Fibroblast of skin of right quadriceps (primary cell): ENCODE measurements at places on chromosomes 1 and 21.

GRCh38 chr1:47785561-47786271 is 211.5 kb downstream of the TRABD2B start:
- DNase-seq = no peak

DNA sequence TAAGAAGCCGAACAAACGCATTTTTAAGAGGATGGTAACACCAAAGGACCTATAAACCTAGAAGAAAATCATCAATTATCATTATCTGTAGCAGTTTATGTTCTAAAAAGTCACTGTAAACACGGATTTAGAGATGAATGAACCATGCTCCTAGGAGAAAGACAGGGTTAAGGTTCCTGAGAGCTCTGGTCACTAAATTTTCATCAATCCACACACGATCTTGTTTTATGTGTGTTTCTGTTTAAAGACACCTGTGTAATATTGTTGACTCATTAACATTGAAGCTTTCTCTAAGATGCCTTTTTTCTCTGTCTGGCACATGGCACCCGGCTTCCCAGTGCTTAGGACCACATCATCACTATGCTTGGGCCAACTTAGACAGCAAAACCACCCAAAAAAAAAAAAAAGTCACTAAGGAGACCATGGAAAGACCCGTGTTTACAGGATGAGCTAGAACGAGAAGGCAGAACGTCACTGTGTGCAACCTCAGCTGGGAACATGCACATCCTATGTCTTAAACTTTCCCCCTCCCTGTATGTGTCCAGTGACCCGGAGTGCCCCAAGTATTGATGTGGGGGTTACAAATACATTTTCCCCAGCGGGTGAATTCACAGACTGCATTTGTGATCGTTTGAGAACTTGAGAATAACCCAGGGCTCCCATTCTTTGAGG is 55.8 kb upstream of the PDE9A start:
- DNase-seq = no peak

GRCh38 chr1:107599220-107599619 is 365.8 kb downstream of the VAV3 start:
- no peak for DNase-seq

DNA sequence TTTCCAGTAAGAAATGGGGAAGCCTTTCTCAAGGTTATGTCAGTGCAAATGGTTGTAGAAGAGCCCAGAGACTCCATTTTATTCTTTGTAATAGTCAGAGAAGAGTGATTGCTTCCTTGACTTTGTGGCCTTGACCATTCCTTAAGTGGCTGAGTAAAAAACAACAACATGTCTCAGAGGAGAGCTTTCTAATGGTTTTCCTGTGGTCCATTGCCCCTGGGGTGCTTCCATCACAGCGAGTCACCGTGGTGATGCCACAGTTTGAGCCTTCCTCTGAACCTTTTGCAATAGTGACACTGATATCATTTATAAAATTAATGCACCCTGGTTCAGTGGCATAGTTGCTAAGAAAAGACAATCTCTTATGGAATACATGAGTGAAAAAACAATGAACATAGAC is 38.6 kb downstream of the PAPPA2 start:
- no peak for DNase-seq

GRCh38 chr1:162374406-162374805 is 2.2 kb downstream of the SPATA46 start:
- no peak for DNase-seq

GRCh38 chr1:43547538-43548072 is 16.9 kb downstream of the PTPRF start:
- DNase-seq = no peak

GRCh38 chr1:15944308-15945010 is 31.4 kb downstream of the ZBTB17 start:
- DNase-seq = no peak

DNA sequence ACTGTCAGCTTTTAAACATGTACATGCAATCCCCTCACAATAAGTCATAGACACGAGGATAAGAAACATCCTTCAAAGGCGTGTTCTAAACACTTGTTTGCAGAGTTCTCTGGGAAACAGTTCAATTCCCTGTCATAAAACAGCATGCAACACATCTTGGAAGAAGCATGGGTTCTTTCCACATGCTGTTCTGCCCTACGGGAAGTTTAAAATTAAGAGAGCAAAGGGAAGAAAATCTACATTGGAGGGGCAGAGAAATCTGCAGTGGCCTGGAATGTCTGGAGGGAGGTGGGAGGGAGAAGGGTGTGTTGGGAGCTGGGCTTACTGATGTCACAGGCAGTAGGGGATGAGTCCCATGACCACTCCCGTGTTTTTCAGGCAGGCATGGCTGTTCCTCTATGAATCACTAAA is 98.3 kb upstream of the SLC2A1 start:
- peak; percentile 25 for DNase-seq

DNA sequence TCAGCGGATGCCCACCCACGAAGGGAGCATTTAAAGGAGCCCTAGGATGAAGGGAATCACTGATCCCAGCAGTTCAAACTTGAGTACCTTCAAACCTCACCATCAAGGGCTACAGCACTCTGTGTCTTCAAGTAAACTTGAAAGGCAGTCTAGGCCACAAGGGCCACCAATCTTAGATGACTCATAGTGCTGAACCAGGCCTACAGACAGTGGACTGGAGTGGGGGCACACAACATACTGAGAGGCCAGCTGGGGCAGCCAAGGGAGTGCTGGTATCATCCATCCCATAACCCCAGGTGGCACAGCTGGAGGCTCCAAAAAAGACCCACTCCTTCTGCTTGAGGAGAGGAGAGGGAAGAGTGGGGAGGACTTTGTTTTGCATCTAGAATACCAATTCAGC is 345.4 kb downstream of the DUSP10 start:
- DNase-seq = no peak

DNA sequence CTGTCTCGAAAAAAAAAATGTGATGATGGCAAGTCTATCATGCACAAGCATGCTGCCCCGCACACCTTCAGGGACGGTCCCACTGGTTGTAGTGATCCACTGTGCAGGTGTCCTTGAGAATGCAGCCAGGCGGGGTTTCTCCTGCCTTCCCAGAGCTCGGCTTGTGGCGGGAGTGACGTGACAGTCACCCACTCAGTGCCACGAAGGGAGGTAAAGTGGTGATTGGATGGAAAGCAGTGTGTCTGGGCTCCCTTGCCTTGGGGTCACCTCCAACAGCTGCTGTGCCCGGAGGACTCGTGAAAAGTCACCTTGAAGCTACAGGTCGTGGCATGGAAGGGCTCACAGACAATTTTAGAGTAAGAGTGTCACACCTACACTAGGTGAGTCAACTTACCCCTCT is 33.5 kb upstream of the TRIM17 start:
- DNase-seq = no peak

DNA sequence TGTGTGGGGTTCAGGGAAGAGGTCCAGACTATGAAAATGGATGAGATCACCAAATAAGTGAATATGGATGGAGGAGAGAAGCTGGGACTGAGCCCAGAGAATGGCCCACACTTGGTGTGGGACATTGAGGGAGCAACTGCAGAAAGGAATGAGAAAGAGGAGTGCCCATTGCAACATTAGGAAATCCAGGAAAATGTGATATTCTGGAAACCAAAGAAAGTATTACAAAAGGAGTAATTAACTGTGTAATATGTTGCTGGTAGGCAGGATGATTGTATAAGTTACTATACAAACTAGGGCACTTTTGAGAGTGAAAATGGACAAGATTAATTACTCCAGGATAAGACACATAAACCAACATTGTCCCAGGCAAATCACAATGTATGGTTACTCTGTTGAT is 59.8 kb upstream of the ARTN start:
- DNase-seq = no peak

DNA sequence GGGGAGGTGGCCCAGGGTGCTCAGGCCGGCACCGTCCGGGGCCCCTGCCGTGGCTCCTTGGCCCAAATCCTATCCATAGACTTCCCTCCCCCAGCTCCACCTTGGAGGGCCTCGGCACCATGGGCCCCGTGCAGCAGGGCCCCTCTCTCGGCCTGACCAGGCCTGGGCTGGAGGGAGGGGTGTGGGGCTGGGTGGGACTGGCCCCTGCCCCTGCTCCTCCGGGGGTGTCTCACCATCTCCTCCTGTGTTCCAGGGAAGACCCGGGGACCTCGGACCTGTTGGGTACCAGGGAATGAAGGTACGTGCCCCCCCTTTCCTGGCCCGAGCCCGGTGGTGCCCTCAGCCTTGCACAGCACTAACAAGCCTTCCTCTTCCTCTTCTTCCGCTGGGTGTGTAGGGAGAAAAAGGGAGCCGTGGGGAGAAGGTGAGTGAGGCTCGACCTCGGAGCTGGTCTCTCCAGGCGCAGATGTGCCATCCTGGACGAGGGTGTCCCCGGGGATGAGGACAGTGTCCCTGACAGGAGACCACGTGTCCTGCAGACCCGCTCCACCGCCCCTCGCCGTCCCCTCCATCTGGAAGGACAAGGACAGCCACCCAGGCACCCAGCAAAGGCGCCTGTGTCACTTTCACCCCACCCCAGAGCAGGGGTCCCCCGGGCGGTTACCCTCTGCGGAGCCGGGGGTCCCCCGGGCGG is 7.9 kb downstream of the COL6A1 start:
- no peak for DNase-seq
